ENCODE measurements at places on chromosomes 16 and 17.
A peak's percentile ranks its signal among the peaks of the same experiment; 100 is the strongest.

DNA sequence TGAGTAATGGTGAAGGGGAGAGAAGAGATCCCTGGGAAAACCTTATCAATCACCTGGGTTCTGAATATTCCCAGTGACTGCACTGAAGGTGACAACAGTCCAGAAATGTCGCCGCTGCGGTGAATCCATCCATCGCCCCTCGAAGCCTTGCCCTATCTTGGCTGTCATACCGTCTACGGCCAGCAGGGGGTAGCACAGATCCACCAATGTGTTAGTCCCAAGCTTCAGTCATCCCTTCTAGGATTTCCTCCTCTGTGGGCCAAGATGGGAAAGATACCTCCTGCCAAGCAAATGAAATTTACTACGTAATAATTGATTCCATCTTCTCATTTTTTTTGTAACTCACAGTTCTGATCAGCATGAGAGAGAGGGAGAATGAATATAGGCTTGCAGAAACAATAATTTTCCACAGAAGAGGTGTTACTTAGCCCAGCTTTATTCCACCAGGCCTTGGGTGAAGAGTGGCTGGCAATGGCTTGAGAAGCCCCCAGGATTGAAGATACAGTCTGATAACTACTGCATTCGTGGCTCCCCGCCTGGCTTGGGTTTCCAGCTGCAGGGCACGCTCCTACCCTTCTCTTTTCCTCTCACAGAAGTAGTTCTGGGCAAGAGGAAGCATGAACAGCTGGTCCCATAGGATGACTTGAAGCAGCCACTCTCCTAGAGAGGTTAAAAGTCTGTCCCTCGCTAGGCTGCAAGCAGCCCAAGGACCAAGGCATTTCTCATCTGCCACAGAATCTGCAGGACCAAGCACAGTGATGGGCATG, 2.6 kb upstream of the FMNL1 start:
- peak; percentile 19 for DNase-seq

DNA sequence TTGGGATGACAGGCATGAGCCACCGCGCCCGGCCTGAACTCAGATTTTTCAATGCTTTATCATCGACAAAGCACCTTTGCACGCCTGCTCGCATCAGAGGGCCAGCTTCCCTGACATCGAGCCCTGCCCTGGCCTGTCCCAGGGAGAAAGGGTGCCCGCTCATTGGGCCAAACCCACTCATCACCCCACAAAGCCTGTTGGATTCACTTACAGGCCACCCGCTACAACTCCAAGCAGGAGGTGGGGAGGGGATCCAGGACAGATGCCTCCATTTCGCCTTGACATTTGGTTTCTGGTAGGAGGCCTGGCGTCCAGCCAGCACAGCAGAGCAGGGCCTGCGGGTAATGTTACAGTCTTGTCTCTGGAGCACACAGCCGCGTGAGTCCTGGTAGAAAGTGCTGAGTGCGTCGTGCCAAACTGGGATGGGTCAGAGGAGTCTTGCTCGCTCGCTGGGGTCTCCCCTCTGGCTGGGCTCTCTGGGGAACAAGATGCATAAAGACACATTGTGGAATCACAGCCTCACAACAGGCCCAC, 19.8 kb downstream of the SMTNL2 start:
- DNase-seq, result no peak

DNA sequence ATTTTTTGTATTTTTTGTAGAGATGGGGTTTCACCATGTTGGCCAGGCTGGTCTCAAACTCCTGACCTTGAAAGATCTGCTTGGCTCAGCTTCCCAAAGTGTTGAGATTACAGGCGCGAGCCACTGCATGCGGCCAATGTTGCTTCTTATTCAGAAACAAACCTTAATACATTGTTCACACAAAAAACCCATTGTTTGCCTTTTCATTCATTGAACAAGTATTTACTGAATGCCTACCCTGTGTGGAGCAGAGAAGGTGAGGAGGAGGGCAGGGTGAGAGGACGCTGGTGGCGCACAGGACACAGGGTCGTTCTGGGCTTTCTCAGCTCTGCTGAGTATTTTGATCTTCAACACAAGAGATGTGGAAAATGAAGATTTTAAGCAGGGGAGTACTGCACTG, 8.0 kb upstream of the KRT23 start:
- no peak for DNase-seq

- no peak for DNase-seq
Measured at GRCh38 chr17:48570325-48571023, 7.7 kb downstream of the HOXB4 start.

- no peak for DNase-seq
Measured at GRCh38 chr16:79194291-79194690, 406.2 kb downstream of the MAF start.

GRCh38 chr16:35210681-35211433, 1751.4 kb downstream of the TP53TG3F start:
- DNase-seq, result no peak

DNA sequence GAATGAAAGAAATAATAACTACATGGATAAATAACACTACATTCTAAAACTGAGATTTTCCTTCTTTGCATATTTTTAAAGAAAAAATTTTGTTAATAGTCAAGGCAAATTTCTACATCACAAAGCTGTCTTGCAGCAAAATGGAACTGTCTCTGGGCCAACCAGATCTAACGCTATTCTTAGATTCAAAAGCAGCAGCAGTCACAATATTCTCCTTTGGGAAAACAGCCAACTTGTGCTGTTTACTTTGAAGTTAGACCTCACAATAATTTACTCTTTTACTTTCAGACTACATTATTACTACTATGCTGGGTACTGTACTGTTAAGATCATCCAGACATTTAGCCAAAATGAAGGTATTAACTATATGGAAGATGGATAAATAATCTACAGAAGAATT, 189.1 kb downstream of the CEP112 start:
- no peak for DNase-seq

GRCh38 chr17:69473841-69474831, 59.6 kb downstream of the MAP2K6 start:
- DNase-seq, result no peak

GRCh38 chr16:86826941-86827340, 248.6 kb downstream of the FOXL1 start:
- DNase-seq, result no peak

DNA sequence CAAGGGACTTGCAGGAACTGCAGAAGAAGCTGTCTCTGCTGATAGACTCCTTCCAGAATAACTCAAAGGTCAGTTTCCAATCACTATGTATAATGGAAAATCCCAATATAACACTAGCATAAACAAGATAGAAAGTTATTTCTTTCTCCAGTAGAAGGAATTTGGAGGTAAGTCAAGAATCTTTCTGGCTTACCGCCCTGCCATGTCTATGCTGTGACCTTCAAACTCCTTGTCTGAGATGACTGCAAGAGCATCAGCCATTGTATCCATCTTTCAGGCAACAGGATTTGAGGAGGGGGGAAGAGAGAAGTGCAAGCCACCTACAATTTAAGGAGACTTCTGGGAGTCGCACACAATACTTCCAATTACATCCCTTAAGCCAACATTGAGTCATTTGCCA, 2.7 kb downstream of the LDAF1 start:
- no peak for DNase-seq

- peak; percentile 73 for DNase-seq
Measured at GRCh38 chr17:81514739-81515529, 2.3 kb upstream of the ACTG1 start.

DNA sequence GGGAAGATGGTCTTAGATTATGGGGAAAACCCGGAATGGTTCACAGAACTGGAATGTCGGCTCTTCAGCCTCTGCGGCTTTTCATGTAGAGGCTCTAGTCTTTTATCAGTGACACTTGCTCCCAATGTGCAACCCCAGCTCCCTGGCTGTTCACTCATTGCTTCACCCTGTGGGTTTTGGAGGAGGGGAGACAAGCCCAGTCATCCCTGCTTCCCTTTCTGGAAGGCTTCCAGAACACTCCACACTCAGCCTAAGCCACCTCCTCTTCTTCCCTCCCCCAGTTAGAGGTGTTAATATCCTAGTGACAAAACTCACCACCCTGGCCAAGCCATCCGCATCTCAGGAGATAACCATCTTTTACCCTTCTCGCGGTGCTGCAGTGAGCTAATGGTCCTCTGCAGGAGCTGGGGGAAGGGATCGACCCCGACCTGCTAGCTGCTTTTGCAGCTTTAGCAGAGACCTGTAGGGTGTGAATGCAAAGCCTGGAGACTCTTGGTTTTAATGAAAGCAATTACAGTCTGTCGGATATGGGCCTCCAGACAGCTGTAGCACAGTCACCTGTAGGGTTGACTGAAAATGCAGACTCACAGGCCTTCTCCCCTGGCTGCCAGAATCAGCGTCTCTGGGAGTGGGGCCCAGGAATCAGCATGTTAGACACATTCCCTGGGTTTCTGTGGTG, 24.3 kb upstream of the LASP1NB start:
- peak; percentile 63 for DNase-seq

DNA sequence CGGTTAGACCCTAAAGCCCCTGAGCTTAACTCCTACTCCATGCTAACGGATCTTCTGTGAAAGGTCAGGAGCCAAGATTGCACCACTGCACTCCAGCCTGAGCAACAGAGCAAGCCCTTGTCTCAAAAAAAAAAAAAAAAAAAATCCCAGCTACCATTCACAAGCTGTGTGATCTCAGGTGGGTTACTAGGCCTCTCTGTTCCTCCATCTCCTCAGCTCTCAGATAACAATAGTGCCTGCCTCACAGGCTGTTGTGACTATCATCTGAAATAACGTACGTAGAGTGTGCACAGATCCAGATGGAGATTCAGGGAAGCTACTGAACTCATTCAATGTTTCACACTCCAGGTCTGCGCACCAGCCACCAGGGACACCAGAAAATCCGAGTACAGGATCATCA, 57.8 kb downstream of the C16orf95 start:
- DNase-seq, result no peak

- DNase-seq, result no peak
Measured at GRCh38 chr17:19237389-19238166, 412 bp downstream of the EPN2 start.
